ENCODE measurements at places on chromosomes 4 and X. TPM values are rescaled to one million over a fixed set of nuclear protein-coding genes. Genes with fewer than 3 reads are reported as not detected.

Gene NSG1
- total RNA-seq, result not detected

Gene NPY5R
- not detected for total RNA-seq

Gene CSAG2
- total RNA-seq, result not detected

Gene F11
- not detected for total RNA-seq

Gene SMIM20
- total RNA-seq, result 11.5 TPM

Gene GAGE13
- not detected for total RNA-seq

Measured in natural killer cell (primary cell).